Testis (tissue), 5 donors: ENCODE measurements at places on chromosomes 16 and 17. TPM values are rescaled to one million over a fixed set of nuclear protein-coding genes. Genes with fewer than 3 reads are reported as not detected.

DNA sequence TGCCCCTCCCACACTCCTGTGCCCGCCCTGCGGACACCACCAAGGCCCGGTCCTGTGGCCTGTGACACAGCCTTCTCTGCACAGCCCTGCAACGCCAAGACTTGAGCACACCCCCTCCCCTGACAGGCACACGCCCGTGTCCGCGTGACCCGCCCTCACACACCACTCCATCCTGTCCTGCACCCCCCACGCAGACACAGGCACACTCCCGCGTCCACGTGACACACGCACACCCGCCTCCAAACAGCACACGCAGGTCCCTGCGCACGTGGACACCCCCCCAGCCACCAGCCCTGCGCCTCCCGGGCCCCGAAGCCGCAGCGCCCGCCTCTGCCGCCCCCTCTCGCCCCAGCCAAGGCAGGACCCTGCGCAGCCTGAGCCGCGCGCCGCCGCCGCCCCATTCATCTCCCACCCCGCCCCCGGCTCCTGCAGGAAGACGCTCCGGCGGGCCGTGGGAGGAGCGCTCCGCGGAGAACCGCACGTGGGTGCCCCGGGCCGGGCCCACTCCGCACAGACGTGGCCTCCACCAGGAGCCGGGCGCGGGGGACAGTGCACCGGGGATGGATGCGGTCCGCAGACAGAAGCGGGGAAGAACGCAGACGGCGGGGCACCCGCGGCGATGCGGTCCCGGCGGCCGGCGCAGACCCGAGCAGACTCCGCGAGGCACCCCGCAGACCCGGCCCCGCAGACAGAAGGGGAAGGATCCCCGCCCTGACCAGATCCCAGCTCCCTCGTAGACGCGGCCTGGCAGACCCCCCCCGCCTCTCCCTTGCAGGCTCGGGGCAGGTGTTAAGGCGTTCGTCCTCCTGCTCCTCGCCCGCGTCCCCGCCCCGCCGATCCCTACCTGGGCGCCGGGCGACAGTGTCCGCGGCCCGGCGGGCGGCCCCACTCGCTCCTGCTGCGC, 506 bp downstream of the CAMKK1 start:
- peak; percentile 90 for DNase-seq

The QPRT gene
- total RNA-seq = 7.6 TPM

GRCh38 chr16:19589771-19590302, 34.3 kb downstream of the VPS35L start:
- no peak for DNase-seq

The KRTAP17-1 gene
- not detected for total RNA-seq

The ARL17B gene
- 17.8 TPM for total RNA-seq
